ENCODE measurements at places on chromosomes 16 and 17.
A peak's percentile ranks its signal among the peaks of the same experiment; 100 is the strongest.

DNA sequence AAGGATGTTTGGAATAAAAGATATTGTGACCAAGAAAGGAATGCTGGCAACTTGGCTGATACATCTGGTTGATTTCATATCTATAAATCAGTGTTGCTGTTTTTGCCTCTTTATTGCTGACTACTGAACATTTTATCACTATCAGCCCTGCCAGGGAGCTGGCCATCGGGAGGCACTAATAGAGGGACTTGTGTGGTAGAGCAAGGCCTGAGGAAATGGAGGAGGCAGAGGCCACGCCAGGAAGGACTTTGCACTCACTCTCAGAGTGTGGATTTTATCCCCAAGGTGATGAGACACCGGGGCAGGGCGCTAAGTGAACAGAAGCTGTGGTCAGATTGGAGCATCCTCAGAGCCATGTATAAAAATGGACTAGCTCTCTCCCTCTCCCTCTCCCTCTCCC, 9.3 kb upstream of the CYB561 start:
- DNase-seq = no peak

DNA sequence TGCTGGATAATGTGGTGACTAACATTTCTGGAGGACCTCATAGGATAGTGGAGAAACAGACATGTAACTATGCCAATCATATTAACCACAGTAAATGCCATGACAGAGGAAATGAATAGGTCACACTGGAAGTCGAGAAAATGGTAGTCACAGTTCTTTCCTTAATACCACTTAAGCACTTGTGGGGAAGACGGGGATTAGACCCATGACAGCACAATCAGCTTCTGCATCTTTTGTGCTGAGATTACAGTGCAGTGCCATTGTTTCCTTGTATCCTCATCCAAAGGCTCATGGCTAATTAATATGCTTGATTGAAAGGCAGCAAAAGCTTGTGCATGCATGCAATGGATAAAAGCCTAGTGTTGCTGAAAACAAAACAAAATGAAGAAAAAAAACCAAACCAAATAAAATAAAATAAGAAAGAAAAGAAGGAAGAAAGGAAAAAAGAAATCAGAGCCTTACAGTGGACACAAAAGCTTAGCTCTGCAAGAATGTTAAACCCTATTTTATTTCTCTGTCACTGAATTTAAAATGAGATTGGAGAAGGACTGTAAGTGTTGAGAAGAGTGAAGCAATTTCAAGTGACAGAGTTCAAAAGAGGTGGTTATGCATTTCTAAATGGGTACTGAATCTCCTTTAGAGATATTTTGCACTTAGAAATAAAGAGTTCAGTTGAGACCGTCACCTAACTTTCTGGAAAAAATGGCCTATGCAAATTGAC, 1011.9 kb downstream of the CDH8 start:
- DNase-seq = no peak

DNA sequence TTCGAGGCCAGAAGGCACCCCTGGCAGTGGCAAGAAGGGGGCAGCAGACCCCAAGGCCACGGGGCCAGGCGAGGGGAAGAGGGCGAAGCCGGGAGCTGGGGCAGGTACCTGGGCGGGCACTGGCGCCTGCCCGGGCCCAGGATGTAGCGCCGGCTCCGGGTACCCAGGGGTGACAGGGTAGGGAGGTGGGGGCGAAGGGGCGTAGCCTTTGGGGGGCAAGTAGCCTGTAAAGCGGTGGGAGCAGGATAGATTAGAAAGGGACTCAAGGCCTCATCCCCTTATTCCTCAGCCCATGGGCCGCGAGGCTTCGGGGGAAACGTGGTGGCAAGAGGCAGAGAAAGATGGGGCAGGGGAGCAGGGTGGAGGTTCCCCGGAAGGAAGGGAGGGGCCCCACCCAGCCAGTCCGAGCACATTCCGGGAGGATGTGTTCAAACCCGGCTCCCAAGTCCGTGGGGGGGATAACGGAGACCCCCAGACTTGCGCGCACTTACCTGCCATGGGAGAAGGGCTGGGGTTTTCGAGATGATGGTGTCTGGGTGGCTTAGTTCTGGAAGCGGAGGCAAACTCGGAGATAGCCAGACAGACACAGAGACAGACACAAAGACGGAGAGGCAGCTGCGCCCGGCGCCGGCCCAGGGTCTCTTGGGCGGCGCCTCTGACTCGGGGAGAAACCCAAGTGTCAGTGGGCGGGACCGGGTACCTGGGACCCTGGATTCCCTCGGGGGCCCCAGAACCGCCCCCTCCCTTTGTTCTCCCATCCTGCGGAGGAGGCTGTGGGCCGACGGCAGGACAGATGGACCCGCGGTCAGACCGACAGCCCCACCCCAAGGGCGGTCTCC, 493 bp downstream of the PLSCR3 start:
- peak; percentile 89 for DNase-seq

DNA sequence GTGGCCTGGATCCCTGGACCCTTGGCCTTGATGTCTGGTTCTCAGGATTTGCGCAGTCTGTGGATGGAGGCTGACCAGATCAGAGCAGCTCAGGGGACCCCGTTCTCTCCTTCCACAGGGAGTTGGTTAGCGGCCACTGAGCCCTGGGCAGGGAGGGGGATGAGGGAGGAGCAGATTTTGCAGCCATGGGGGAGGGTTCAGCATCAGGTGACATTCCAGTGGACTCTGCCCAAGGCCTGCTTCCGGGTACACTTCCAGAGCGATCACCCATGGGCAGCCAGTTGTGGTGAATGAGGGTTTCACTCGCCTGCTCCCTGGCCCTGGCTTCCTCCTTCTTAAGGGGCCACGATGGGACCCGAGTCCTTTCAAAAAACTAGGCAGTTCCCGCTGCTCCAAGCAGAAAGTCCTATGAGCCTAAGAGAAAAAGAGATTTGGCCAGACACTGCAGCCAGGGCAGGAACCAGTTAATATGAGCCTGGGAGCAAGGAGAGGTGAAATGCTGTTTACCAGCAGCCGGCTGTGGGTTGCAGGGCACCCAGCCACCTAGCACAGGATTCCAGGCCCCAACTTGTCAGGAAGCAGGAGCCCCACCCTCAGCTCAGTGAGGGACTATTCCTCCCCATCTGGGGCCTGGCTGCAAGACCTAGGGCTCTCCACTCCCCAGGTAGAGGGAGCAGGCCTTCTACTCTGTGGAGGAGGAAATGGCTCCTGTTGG, 4.7 kb upstream of the GPRC5C start:
- no peak for DNase-seq

DNA sequence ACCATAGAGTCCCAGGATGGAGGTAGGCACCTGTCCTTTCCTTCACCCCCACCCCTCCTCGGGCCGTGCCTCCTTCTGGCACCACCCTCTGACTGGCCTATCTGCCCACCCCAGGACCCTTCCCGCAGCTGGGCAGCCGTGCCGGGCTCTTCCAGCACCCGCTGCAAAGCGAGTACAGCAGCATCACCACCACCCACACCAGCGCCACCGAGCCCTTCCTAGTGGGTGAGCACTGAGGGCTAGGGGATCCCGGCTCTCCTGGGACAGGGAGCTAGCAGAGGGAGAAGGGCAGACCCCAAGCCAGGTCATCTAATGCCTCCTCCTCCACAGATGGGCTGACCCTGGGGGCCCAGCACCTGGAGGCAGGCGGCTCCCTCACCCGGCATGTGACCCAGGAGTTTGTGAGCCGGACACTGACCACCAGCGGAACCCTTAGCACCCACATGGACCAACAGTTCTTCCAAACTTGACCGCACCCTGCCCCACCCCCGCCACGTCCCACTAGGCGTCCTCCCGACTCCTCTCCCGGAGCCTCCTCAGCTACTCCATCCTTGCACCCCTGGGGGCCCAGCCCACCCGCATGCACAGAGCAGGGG, 7.8 kb downstream of the GALK1 start:
- no peak for DNase-seq

- no peak for DNase-seq
Observed at GRCh38 chr16:12026741-12027490, 50.4 kb downstream of the SNX29 start.

DNA sequence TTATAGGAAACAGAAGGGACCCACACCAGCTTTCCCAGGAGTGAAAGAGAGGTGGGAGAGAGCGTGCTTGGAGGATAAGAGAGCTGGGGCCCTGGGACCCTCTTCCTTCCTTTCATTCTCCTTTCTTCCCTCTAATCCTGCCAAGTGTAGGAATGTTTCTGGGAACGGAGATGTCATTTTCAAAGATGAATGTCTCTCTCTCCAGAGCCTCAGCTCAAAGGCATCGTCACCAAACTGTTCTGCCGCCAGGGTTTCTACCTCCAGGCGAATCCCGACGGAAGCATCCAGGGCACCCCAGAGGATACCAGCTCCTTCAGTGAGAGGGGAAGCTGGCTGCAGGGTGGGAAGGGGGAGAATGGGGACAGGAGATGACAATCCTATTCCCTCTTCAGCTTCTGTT, 2.0 kb downstream of the FGF11 start:
- no peak for DNase-seq

DNA sequence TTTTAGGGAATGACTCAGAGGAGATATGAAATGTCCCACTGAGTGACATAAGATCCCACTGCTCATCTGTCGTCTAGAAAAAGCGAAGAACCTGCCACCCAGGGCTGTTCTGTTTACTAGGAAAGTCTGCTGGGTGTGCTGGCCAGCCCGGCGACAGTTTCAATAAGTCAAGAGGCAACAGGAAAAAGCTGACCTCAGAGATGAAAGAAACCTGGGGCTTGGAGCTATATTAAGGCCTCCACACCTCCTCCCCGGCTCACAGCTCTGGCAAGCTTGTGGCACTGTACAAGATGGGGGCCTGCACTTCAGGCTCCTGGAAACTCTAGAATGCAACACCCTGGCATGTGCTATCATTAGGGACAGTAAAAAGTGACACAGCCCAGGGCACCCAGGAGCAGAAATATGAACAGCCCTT, 10.6 kb downstream of the ZFHX3 start:
- DNase-seq = no peak

- no peak for DNase-seq
Observed at GRCh38 chr17:65433157-65433556, 128.3 kb downstream of the AXIN2 start.

- DNase-seq = no peak
Observed at GRCh38 chr17:48004983-48005382, 32.6 kb downstream of the COPZ2 start.

- peak; percentile 88 for DNase-seq
Observed at GRCh38 chr16:57091975-57092785, at the start of gene CPNE2. Gene CPNE2 (plus strand): TSS chr16:57092583. CDS start chr16:57110743, 18,160 bp downstream.

GRCh38 chr16:70416748-70417616, 21.9 kb downstream of the ST3GAL2 start:
- DNase-seq = peak; percentile 65

DNA sequence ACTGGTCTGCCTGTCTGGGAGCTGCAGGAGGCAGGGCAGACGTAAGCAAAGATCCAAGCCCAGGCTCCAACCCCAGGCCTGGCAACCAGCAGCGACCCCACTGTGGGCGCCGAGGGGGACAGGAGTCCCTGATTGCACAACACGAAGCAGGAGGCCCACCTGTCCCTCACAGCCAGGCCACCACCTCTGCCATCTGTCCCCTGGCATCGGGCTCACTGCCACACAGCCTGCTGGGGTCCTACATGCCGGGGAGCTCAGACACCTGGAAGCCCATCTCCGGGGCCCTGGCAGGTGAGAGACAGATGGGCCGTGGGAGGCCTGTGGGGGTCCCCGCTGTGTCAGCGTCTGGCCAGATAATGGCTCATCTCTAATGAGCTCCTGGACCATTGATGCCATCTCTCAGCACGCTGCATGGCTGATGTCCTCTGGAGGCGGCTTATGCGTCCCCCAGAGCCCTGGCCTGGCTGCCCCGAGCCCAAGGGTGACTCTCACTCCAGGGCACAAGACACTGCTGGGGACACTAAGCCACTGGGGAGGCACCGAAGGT, 11.3 kb upstream of the RASD1 start:
- no peak for DNase-seq

- DNase-seq = no peak
Observed at GRCh38 chr17:15947976-15948752, 3.2 kb downstream of the ADORA2B start.

- DNase-seq = no peak
Observed at GRCh38 chr16:87806641-87807546, 41.1 kb upstream of the KLHDC4 start.

- DNase-seq = no peak
Observed at GRCh38 chr16:48535369-48535787, 74.6 kb downstream of the N4BP1 start.

GRCh38 chr16:3868556-3868955, 12.0 kb downstream of the CREBBP start:
- DNase-seq = no peak

GRCh38 chr16:24539850-24540601, 660 bp downstream of the RBBP6 start:
- no peak for DNase-seq

DNA sequence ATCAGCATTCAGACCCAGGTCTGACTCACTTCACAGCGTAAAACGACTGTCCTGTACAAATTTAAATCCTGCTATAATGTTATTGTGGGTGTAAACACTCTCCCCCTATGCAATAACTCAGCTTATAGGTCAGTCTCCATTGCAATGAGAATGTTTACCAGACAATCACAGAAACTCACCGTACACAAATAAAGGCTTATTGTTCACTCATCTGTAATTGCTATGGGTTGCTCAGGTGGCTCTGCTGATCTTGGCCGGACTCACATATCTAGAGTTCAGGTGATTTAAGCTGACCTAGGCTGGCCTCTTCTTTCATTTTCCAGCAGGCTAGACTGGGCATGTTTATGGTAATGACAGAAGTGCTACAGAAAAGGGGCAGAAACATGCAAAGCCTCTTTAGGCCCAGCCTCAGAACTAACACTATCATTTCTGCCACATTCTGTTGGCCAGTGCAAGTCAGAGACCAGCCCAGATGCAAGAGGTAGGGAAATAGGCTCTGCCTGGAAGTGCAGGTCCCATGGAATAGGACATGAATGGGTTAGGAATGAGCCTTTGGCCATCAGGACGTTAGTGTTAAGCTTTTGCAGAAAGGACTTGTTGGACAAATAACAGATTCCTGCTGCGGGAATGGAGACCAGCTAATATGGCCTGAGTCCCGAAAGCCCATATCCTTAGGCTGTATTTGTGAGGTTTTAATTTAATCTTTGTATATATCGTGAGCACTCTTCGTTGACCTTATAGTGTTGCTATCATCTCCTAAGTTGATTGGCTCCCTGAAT, 44.0 kb downstream of the HLF start:
- DNase-seq = no peak

DNA sequence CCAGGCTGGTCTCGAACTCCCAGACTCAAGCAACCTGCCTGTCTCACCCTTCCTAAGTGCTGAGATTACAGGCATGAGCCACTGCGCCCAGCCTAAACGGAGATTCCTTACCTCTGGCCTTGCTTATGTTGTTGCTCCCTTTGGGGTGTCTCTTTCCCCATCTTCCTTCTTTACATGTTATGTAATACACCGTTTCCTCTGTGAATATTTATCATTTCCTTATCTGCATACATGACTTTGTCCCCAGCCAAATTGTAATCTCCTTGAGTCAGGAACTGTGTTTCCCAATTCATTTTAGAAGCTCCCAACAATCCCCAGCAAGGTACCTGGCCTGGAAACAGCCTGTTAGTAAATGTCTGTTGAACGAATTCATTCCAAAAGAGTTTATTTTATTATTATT, 15.7 kb downstream of the COPZ2 start:
- no peak for DNase-seq

DNA sequence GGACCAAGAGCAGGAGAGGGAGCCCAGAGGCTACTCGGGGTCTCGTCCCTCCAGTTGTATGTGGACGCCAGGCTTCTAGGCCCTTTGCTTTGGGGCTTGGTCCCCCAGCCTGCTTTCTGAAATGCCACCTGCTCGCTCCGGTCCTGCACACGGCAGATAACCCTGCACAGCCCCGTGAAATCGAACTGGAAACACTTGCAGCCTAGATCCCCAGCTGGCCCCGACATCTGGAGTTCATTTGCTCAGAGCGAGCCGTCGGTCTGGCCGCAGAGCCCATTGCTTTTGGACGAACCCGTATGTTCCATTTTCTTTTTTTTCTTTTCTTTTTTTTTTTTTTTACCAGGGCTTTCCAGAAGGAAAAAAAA, 22.9 kb downstream of the C1QTNF1 start:
- DNase-seq = peak; percentile 8

Data from GM20000 (cell line).